ENCODE measurements at places on chromosomes 7 and 10.

- no peak for DNase-seq
Observed at GRCh38 chr10:49737474-49738201, 24.5 kb downstream of the OGDHL start.

DNA sequence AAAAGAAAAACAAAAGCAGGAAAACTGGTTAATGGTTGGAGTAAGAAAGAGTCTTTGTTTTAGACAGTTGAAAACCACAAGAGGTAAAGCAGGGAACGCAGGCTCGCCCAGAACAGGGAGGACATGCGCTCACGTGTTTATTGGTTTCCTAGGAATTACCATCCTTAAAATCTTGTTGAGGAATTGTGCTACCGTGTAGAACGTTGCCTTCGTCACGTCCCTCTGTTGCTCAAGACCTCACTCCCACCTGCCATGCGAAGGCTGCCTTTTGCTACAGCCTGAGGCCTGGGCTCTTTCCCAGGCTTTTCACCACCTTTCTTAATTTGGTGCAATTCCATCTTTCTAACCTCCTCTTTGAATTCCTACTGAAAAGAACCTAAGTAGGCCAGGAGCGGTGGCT lies 61.6 kb upstream of the CAMK1D start:
- no peak for DNase-seq

- DNase-seq, result no peak
Observed at GRCh38 chr7:5693529-5693928, 87.9 kb downstream of the RNF216 start.

DNA sequence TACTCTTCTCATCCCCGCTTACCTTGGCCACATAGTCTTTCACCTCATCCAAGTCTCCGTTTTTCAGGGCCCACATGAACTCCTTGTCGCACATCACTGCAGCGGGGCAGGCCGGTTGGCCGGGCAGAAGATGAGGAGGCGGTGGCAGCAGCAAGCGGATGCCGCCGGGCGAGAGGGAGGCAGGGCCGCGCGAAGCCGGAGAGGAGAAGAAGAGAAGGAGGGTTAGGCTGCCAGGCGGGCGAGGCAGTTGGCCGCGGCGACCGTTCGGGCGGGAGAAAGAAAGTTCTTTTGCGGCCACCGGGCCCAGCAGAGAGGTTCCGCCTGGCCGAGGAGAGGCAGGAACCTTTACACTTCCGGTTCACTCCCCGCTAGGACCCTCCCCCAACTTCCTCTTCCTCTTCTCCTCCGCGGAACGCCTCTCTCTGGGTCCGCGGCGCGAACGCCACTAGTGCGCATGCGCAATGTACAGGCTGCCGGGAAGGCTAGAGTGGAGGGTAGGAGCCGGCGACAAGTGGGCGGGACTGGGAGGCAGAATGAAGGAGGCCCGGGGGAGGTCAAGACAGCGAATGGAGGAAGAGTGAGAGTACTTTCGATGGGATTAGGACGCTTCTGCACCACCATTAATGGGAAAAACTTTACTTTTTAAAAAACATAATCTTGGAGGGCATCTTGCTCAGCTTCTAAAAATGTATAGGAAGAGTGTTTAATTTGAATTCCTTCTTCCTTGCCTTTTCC lies at the start of gene MTPN:
TSS of gene MTPN (minus strand) at position 353 of the 735 bp plus-strand sequence. CDS start at position 94, 259 bp downstream.
- peak; percentile 95 for DNase-seq

GRCh38 chr10:14358886-14359573 lies 28.3 kb upstream of the FRMD4A start:
- DNase-seq, result no peak

- DNase-seq, result no peak
Observed at GRCh38 chr7:151461942-151462230, 21.9 kb upstream of the CRYGN start.

- DNase-seq, result no peak
Observed at GRCh38 chr7:4164556-4164955, 517.5 kb upstream of the FOXK1 start.

- DNase-seq, result peak; percentile 25
Observed at GRCh38 chr10:96395931-96396877, 37.4 kb upstream of the OPALIN start.

DNA sequence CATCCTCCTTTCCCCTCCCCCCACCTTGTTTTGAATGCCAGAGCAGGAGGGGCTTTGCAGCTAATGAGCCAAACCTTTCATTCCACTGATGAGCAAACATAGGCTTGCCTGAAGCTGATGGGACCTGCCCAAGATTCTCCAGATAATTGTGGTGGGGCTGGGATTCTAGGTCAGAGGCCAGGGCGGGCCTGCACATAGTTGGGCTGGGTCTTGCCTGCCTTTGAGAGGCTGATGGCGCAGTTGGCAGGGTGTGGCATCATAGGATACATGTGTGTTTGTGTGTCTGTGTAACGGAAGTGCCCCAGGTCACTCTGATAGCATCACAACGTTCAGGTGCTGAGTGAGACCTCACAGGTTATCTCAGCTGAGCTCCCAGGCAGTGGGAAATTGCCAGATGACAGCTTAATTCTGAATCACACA lies 22.9 kb downstream of the BTBD16 start:
- no peak for DNase-seq
